ENCODE measurements at places on chromosomes 13 and 19. TPM values are rescaled to one million over a fixed set of nuclear protein-coding genes. Genes with fewer than 3 reads are reported as not detected.

DNA sequence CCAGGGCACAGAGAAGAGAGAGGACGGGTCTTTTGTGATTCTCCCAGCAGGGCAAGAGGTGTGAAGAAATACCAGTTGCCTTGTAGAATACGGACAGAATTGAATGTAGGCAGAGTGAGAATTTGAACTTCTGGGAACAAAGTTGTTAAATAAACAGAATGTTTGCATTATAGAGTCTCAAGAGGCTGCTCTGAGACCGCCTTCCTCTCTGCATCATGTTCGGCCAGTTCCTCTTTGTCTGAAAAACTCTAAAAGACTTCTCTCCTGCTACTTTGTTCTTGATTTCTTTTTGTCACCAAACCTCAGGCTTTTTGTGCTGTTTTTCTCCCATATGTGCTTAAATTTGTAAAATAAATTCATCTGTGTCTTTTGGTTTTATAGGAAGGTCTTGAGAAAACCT is 256.4 kb downstream of the DLEU7 start:
- peaks cover 4% of the 10 kb centered on the region for H3K27me3 ChIP-seq
- no peak for DNase-seq
- H3K4me1 ChIP-seq = peaks cover 14% of the 10 kb centered on the region
- no peaks in the 10 kb centered on the region for H3K36me3 ChIP-seq

GRCh38 chr13:107231944-107232343 is 664.0 kb upstream of the ARGLU1 start:
- no peaks in the 10 kb centered on the region for H3K4me1 ChIP-seq
- no peaks in the 10 kb centered on the region for H3K27me3 ChIP-seq
- no peaks in the 10 kb centered on the region for H3K36me3 ChIP-seq
- H3K4me3 ChIP-seq = no peak overlapping the region

DNA sequence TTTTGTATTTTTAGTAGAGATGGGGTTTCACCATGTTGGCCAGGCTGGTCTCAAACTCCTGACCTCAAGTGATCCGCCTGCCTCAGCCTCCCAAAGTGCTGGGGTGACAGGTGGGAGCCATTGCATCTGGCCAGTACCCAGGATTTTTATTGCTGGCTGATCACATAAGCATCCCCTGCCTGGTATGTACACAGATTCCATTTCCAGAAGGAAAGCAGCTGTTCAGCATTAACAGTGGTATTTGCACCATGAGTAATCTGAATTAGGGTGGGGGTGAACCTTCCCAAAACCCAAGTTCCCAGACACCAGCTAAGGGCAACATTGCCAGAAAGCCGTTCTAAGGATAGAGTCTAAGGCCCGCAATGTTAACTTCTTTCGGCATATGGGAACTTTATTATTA is 7.3 kb downstream of the ZNF555 start:
- H3K27ac ChIP-seq = no peak overlapping the region
- H3K4me1 ChIP-seq = peaks cover 4% of the 10 kb centered on the region
- no peaks in the 10 kb centered on the region for H3K27me3 ChIP-seq
- H3K36me3 ChIP-seq = peaks cover 51% of the 10 kb centered on the region
- H3K4me3 ChIP-seq = no peak overlapping the region
- no peak for DNase-seq

DNA sequence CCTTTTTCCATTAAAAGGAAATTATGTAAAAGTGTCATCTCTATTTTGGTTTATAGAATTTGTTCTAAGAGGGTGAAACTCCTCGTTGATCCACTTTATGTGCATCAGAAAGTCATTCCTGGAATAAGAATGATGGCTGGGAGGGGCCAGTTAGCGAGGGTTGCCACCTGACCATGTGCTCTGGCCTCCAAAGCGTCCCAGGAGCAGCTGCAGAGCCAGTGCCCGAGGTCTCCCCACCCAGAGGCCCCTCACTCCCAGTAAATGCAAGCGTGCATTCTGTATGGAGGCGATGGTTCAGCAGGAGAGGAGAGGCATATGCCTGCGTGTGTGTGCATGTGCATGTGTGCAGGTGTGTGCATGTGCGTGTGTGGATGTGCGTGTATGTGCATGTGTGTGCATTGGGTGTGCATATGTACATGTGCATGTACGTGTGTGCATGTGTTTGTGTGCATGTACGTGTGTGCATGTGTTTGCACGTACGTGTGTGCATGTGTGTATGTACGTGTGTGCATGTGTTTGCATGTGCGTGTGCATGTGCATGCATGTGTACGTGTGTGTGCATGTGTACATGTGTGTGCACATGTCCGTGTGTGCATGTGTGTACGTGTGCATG is 345.8 kb downstream of the TEX29 start:
- no peaks in the 10 kb centered on the region for H3K27me3 ChIP-seq
- DNase-seq = no peak
- no peaks in the 10 kb centered on the region for H3K36me3 ChIP-seq
- no peak overlapping the region for H3K4me3 ChIP-seq
- H3K4me1 ChIP-seq = no peaks in the 10 kb centered on the region

- peaks cover 4% of the 10 kb centered on the region for H3K27me3 ChIP-seq
- no peaks in the 10 kb centered on the region for H3K4me1 ChIP-seq
- no peaks in the 10 kb centered on the region for H3K36me3 ChIP-seq
- DNase-seq = no peak
- H3K27ac ChIP-seq = no peak overlapping the region
- no peak overlapping the region for H3K4me3 ChIP-seq
These were observed 31.3 kb upstream of the STARD13 start for GRCh38 chr13:33316890-33317289.

DNA sequence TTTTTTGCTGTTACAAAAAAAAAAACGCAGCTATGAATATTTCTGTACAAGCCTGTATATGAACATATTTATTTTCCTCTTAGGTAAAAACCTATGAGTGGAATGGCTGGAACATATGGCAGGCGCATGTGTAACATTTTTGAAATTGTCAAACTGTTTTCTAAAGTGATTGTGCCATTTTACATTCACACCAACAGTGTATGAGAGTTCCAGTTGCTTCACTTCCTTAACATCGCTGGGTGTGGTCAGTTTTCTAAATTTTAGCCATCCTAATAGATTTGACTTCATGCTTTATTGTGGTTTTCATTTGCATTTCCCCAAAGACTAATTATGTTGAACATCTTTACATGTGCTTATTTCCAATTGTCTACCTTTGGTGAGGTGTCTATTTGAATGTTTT is 306.8 kb downstream of the KCNRG start:
- no peak overlapping the region for H3K4me3 ChIP-seq
- H3K36me3 ChIP-seq = peaks cover 3% of the 10 kb centered on the region
- peaks cover 6% of the 10 kb centered on the region for H3K27me3 ChIP-seq
- H3K4me1 ChIP-seq = peaks cover 13% of the 10 kb centered on the region
- DNase-seq = no peak
- H3K27ac ChIP-seq = no peak overlapping the region

DNA sequence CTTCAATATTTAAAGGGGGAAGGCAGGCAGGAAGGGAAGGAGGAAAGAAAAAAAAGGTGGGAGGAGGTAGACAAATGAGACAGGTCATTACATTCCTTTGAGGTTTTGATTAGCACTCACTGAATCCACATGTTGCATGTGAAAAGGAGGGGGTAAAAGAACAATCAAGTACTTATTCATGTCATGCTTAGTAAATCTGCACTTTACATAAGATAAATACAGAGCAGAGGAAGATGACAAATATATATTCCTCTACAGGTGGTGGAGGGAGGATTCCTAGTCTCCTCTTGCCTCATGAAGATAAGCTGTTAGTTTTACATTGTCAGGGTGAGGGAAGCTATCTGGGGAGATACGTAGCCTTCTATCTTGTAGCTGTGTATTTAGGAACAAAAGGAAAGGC is 1645.4 kb upstream of the SPRY2 start:
- H3K36me3 ChIP-seq = no peaks in the 10 kb centered on the region
- no peak overlapping the region for H3K27ac ChIP-seq
- H3K4me3 ChIP-seq = no peak overlapping the region
- H3K27me3 ChIP-seq = no peaks in the 10 kb centered on the region
- no peak for DNase-seq

DNA sequence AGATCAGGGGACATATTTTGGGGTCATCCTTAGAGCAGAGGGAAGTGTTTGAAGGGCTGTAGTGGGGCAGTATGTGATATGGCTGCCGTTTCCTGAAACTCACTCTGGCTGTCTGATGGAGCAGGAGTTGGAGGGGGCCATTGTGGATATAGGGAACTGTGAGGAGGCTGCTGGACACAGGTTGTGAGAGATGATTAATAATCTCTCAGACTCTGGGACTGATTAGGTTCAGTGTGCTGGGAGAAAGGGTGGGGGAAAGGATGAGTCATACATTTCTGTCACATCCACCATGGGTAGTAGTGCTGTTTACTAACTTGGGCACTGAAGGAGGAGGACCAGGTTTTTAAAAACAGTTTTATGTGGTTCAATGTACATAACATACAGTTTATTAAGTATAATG is 4.8 kb downstream of the B3GLCT start:
- DNase-seq = no peak
- no peak overlapping the region for H3K27ac ChIP-seq
- peaks cover 15% of the 10 kb centered on the region for H3K4me1 ChIP-seq
- no peak overlapping the region for H3K4me3 ChIP-seq

GRCh38 chr19:10546817-10547216 is 3.1 kb downstream of the ATG4D start:
- DNase-seq = no peak
- no peak overlapping the region for H3K4me3 ChIP-seq
- H3K4me1 ChIP-seq = peaks cover 17% of the 10 kb centered on the region

GRCh38 chr13:86585835-86586234 is 786.6 kb upstream of the SLITRK6 start:
- H3K27ac ChIP-seq = no peak overlapping the region
- H3K4me3 ChIP-seq = no peak overlapping the region
- H3K27me3 ChIP-seq = no peaks in the 10 kb centered on the region
- DNase-seq = no peak
- H3K36me3 ChIP-seq = no peaks in the 10 kb centered on the region
- H3K4me1 ChIP-seq = no peaks in the 10 kb centered on the region

DNA sequence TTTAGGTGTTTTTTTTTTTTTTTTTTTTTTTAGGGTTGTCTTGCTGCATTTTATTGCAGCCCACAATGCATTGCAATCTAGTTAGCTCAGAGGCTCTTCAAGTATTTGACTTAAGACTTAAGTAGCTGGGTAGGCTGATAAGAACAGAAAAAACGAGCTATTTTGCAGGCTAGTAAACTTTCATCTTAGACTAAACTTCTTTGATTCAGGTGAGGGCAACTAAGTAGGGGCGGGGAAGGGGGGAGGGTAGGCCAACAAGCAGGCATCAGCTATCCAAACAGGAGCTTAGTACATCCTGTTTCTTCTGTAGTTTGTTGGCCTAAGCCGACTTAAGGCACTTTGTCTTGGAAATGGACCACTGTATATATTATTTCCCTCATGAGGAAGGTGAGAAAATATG is 4.9 kb upstream of the TDRD3 start:
- H3K27me3 ChIP-seq = peaks cover 9% of the 10 kb centered on the region
- H3K4me1 ChIP-seq = no peaks in the 10 kb centered on the region
- no peak overlapping the region for H3K27ac ChIP-seq
- no peaks in the 10 kb centered on the region for H3K36me3 ChIP-seq
- no peak overlapping the region for H3K4me3 ChIP-seq

DNA sequence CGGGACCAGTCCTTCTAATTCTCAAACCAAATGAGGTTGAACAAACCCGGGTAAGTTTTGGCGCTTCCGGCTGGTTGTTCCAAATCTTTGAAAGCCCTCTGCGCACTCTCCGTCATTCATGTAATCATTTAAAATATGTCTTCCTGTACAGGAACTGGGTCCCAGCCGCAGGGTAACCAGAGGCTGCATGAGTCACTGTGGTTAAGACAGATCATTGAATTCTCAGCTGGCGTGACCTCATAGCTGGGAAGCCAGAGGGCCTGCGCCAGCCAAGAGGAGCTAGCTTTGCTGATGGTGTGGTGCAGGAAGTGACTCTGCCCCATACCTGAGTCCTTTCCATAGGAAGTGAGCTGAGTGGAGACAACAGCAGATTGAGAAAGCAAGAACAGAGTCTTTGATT is 135.2 kb downstream of the TSHZ3 start:
- peak; percentile 84 for DNase-seq
- H3K36me3 ChIP-seq = peaks cover 10% of the 10 kb centered on the region
- peaks cover 20% of the 10 kb centered on the region for H3K4me1 ChIP-seq
- H3K27ac ChIP-seq = peak overlapping the region; percentile 96
- H3K27me3 ChIP-seq = no peaks in the 10 kb centered on the region
- H3K4me3 ChIP-seq = peak overlapping the region; percentile 75

DNA sequence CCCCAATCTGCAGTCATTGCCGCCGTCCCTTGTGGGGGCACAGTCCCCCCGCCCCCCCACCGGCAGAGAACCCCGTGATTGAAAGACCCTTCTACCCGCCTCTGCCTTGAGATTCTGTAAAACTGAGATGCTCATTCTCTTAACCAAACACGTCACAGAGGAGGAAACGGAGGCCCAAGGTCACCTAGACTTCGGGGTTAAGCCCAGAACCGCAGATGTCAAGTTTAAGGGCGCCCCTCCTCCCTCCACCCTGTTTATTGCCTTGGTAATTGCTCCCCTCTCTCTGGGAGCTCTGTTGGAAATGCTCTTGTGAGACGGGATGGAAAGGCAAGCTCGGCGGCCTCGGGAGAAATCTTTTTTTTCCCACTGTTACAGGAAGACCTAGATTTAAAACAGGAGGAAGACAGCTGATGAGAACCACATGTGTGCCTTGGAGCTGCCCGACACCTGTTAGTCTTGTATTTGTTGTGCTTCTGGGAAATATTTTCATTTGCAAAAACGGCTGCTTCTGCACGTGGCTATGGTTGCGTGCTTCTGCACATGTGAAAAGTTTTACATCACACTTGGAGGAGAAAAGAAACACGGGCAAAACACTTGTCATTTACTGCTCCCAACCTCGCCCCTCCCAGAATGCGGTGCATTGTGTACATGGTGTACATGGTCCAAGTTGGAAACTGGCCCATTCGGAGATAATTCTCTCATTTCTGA is 1.1 kb upstream of the MED26 start:
- no peak for DNase-seq
- no peaks in the 10 kb centered on the region for H3K27me3 ChIP-seq
- peaks cover 15% of the 10 kb centered on the region for H3K36me3 ChIP-seq

GRCh38 chr13:93977986-93978385 is 501.5 kb downstream of the DCT start:
- no peaks in the 10 kb centered on the region for H3K36me3 ChIP-seq
- no peaks in the 10 kb centered on the region for H3K27me3 ChIP-seq
- H3K27ac ChIP-seq = no peak overlapping the region

DNA sequence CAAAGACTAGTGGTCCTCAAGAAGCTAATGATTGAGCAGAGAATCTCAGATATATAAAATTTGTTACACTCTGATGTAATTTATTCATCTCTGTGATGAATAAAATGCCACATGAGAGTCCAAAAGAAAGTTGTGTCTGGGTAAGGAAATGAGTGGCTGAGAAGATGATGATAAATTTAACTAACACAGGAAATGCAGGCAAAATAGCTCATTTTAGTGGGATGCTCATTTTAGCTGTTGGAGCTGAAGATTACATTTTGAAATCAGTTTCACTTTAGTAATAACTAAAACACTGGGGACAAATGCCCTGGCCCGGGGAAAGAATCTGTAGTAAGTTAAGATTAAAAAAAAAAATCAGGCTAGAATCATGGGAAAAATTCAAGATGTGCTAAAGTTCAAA is 35.2 kb downstream of the SPRY2 start:
- no peak overlapping the region for H3K27ac ChIP-seq
- no peaks in the 10 kb centered on the region for H3K4me1 ChIP-seq
- DNase-seq = no peak
- H3K36me3 ChIP-seq = no peaks in the 10 kb centered on the region
- H3K4me3 ChIP-seq = no peak overlapping the region

Gene SPC24
- 65.4 TPM for total RNA-seq

Gene LGALS14
- not detected for total RNA-seq

Gene CASP14
- not detected for total RNA-seq

Gene MEIOSIN
- total RNA-seq = not detected

Gene ZNF20
- 5.9 TPM for total RNA-seq

Gene LHB
- not detected for total RNA-seq

Gene MISP3
- total RNA-seq = 1.6 TPM

Gene ZNF77
- 5.0 TPM for total RNA-seq

Gene THSD1
- total RNA-seq = 0.47 TPM

Gene ZNF155
- 12.3 TPM for total RNA-seq

Gene PNMA8B
- total RNA-seq = 0.23 TPM

Gene PHLDB3
- 22.1 TPM for total RNA-seq
